ENCODE measurements at places on chromosomes 7 and 10.

- no peak for DNase-seq
These were observed 38.0 kb downstream of the TCERG1L start for GRCh38 chr10:131273476-131273875.

DNA sequence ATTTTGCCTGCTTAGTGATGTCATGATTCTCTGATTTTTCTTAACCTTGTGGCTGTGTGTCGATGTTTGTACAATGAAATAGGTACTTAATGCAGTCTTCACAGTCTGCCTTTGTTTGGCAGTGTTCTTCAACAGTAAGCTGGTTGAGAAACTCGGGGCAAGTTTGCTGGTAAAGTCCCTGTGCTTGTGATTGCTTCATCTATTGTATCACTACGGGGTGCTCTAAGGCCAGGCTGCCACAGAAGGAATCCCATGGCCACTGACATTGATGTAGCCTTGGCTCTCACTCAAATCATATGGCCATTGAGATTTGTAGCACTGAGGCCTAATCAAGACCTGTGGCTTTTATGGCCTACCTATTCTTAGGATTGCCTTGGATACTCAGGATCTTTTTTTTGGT is 33.5 kb upstream of the PRSS37 start:
- DNase-seq = no peak

DNA sequence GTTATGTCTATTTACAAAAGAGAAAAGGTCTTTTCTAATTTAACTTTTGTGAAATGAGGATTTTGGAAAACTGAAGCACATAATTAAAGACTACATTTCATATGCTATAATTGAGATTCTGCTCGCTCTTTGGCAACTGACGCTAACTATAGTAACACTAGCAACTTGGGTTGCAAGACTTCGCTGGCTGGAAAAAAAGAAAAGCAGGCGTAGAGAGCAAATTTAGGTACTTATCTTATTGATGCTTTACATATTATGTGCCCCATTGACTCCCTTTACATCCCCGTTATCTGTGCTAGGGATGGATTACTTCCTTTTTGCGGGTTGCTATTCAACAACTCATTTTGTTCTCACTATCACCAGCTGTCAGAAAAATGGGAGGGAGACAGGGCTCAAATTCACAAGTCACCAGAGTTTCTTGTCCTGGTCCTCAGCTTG is 10.5 kb downstream of the SEMA3C start:
- no peak for DNase-seq

DNA sequence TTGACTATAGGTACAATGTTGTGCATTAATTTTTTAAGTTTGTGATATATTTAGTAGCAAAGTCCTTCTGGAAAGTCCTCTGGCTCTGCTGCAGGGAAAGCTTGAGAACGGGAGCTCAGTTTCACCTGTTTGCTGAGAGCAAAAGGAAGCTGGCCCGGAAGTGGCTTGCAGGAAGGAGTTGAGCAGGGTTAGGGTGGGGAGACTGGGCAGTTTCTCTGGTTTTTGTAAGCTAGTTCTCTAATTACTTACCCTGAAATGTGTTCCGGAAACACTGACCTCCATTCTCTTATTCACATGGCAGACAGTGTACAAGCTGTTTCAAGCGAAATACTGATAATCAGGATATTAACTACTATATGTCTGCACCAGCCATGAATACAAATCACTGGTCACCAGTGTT is 22.3 kb downstream of the MAP3K8 start:
- no peak for DNase-seq

DNA sequence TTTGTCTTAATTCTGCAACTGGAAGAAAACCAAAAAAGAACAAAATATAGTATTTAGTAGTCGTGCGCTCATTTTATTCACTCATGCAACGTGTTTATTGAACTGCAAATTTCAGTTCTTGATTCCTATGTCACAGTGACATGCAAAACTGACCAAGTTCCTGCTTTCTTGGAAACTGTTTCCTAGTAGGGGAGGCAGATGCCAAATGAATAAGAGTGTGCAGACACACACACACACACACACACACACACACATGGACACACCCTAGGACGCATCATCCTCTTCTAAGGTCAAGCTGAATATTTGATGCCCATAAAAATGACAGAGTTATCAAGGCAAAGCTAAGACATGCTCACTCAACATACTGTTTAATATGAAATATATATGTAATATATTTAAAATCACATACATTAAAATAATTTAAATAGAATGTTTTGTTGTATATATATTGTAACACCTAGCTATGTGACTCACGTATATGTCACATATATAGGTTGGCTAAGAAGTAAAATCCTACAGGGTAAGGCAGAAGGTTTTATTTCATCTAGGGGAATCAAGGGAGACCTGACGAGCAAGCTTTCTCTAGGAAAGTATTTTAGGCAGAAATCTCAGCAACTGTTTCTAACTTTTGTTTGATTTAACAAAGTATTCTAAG is 79.6 kb downstream of the SVIL start:
- DNase-seq = no peak

DNA sequence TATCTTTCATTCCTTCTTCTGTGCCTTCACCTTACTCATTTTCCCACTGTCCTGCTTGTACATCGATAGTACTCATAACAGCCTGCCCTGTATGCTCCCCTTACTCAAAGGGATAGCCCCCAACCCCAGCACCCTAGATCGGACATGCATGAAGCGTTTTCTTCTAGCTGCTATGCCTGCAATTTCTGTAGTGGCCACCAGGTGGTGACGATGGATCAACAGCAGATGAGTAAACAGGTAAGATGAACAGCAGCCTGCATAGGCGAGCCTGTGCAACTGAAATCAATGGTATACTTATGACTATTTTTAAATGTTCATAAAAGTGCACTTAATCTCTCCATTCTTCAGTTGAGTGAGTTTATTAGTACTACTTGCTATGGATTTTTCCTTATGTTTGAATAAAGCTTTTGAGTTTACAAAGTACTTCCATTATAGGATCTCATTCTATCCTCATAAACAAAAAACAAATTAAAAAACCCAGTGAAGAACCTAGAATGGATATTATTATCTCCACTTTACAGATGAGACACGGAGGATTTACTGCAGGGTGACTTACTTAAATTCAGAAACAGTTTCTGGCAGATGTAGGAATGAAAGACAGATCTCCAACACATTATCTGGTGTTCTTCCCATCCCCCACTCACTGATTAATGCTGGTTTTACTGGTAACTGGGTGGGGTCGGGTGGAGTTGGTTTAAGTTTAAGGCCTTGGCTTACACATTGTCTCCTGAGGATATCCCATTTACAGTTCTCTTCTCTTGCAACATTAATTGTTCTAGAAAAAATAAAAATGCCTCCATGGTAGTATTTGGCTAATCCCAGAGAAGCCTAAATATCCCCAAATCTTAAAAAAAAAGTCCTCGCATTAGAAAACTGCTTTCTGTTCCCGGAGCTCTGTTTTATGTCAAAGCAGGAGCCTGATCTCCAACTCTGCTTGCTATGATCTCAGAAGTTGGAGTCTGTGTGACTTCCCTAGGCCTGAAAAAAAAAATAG is 222.1 kb downstream of the GLI3 start:
- DNase-seq = no peak

DNA sequence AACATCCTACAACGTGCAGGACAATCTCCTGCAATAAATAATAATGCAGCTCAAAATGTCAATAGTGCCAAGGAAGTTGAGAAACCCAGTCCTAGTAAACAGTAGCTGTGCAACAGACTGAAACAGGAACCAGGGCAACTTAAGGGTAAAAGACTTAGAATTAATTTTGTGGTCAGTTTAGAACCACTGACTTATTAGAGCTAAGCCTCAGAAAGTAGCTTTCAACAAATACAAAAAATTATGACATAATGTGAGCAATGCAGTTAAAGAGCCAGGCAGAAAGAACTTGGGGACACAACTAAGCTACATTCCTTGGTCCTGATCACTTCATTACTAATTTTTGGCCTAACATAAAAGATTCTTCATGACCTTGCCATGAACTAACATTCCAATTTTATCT is 195.4 kb downstream of the MACC1 start:
- DNase-seq = no peak

Data from D721Med (cell line).